H4 (cell line): ENCODE measurements at places on chromosomes 11 and 22. TPM values are rescaled to one million over a fixed set of nuclear protein-coding genes. Genes with fewer than 3 reads are reported as not detected.

- DNase-seq, result peak; percentile 23
Measured at GRCh38 chr11:41612415-41612814, 153.0 kb upstream of the LRRC4C start.

- no peak for DNase-seq
Measured at GRCh38 chr11:106683435-106683834, 334.8 kb downstream of the GUCY1A2 start.

DNA sequence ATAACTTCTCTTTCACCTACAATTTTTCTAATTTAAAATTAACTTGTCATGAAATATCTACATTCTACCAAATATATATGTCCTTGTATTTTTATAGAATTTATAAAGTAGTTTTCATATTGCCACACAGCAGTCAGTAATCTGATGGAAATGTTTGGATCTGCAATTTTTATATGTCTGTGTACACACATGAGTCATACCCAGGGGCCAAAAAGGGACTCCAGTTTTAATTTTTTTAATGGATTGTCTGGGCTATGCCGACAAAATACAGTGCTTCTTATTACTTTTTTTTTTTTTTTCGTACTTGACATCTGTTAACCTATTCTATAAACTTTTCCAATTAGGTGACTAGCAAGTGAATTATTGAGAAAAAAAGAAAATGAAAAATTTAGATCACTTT, 6.3 kb downstream of the GUCY1A2 start:
- DNase-seq, result no peak

Gene OSM
- not detected in 2 replicates for total RNA-seq

- no peak for DNase-seq
Measured at GRCh38 chr11:120040151-120040840, 97.6 kb downstream of the TRIM29 start.

DNA sequence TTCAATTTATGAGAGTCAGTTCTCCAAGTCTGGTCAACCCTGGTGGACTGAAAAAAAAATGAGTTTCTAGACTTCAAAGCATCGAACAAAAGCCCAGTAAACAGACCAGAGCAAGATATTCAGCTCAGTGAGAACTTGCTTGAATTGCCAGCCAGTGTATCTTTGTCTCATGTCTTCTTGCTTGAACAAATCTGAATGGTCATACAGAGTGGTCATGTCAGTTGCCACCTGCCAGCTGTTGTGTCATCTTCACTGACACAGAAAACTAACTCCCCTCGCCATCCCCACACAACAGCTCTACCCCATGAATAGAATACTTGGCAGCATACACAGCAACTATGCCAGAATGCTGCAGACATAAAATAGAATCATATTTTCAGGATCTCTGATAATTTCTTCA, 27.5 kb upstream of the CALCB start:
- no peak for DNase-seq

DNA sequence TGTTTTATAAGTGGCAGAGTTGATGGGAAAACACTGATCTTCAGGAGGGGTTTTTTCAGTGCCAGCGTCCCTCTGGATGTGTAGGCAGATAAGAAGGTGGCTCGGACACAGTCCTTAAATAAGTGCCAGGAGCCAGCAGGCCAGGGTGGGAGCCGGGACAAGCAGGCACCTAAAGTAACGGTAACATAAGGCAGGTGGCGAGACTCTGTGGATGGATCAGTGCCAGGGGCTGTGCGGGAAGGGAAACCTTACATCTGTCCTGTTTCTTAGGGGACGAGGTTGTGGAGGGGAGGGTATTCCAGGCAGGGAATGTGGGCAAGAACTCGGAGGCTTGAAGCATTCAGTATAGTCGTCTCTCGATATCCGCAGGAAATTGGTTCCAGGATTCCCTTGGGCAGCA, 15.9 kb downstream of the BCR start:
- no peak for DNase-seq

- no peak for DNase-seq
Measured at GRCh38 chr11:61534933-61535839, 26.6 kb downstream of the LRRC10B start.
